Activated T-cell treated with anti-CD3 and anti-CD28 coated beads for 1 hour (primary cell): ENCODE measurements at places on chromosomes 6 and 20.

- no peak for DNase-seq
Measured at GRCh38 chr20:47418069-47418757, 61.7 kb upstream of the ZMYND8 start.

DNA sequence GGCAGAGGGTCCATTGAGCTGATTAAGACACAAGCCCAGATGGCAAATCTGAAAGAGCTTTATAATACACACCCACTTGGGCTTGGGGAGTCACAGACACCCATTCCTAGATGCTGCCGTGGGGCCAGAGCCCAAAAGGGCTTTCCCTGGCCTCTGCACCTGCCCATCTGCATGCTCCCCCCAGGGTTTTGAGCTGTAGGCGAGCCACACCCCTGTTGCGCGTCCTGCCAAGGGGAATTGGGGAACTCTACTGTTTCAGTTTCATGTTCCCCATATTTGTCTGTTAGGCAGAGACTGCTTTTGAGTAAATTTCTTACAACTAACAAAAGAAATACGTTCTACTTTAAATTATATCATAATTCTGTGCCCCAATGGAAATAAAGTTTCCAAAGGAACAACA, 52.9 kb upstream of the FNDC1 start:
- no peak for DNase-seq

- no peak for DNase-seq
Measured at GRCh38 chr20:64035933-64036345, at the start of gene C20orf204. C20orf204 (plus strand) TSS chr20:64036182; CDS start chr20:64036324, 142 bp downstream.

DNA sequence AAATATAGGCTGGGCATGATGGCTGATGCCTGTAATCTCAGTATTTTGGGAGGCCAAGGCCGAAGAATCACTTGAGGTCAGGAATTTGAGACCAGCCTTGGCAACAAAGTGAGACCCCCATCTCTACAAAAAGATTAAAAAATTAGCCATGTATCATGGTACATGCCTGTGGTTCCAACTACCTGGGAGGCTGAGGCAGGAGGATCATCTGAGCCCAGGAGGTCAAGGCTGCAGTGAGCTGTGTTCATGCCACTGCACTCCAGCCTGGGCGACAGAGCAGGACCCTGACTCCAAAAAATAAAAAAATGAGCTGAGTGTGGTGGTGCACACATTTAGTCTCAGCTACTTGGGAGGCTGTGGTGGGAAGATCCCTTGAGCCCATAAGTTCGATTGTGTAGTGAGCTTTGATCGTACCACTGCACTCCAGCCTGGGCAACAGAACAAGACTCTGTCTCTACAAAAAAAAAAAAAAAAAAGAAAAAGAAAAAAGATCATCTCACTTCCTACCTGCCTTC, 10.1 kb upstream of the GUCA1B start:
- no peak for DNase-seq

DNA sequence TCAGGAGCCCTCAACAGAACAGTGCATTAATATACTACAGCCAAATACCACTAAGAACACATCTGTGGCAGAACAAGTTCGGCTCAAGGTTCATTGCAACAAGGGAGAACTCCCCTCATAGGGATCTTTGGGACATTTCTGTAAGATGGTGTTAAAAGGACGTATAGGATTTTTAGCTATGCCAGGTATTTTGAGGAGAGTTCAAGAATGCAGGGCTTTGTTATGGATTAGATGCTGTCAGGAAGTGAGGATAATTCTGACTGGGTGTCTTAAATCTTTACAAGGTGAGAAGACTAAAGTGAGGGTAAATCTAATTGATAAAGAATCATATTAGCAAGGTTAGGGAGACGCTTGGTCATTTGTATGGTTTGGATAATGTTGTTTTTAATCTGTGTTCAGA, 83.7 kb upstream of the AHI1 start:
- DNase-seq, result no peak

DNA sequence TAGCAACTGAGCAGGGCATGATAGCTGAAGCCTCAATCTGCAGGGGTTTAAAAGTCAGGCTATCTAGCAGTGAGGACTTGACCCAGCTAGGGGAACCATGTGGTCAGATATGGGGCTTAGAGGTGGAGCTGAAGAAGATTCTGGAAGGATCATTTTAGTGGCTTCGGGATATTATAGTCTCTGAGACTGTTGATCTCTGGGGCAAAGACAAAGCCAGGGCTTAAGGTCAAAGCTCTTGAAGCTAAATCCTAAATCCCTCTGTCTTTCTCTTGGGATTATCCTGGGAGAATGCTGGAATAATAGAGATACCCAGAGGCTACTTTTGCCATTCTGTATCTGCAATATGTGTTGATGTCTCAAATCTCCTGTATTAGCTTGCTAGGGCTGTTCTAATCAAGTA, 132.2 kb downstream of the DHX35 start:
- DNase-seq, result no peak

DNA sequence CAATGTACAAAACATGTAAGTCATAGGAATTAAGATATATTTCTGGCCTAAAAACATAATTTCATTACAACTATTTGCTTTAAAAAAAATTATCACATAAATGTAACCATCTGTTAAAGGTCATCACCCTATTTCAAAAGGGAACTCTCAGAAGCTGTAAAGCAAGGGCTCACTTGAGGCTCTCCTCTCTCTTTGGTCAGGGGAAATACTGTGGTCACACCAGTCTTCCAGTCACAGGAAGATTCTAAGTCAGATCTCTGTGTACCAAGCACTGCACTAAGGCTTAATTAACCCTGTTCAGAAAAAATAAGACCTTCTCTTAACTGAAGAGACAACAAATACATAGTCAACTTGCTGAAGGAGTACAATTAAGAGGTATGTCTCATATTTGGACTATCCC, 75.6 kb downstream of the MMS22L start:
- no peak for DNase-seq

GRCh38 chr6:101302593-101302992, 90.9 kb upstream of the GRIK2 start:
- no peak for DNase-seq
